ENCODE measurements at places on chromosomes 3 and 15.

DNA sequence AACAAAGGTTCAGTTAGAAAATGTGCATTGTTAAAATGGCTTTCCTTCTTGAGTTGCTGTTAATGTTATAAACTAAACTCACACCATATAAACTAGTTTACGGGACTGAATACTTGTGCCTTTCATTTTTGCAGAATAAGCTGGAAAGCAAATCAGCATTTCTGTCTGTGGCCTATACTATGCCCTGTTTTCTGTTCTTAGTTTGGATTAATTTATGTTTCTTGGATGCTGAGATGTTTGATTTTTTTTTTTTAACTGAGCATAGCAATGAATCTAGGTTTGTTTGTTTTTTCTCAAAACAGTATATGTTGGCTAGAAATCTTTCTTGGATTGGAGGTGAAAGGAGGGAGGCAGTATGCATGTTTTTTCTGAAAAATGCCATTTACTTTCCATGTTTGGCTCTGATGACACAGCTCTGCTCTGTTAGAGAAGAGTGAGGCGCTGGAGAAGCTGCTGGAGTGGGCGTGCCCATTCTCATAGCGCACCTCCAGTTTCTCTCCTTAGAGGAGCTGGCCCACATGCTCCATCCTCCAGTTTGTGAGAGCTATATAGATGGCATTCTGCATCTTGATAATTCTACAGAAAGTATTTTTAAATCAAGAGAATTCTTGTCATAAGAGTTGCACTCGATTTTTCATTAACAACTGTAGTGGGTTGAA lies 423.6 kb upstream of the TPM1 start:
- DNase-seq, result no peak

DNA sequence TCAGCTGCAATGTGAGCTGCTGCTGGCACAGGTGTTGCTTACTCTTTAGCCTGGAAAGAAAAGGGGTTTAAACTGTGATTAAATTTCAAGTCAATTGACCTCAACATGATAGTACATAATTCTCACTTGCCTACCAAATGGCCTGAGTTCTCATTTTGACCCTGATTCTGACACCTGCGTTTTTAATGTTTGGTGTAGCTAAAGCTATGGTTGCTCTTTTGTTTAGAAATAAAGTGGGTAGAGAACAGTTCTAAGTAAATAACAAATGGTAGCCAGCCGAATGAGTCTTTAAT lies 100.8 kb upstream of the SOX2 start:
- no peak for DNase-seq

DNA sequence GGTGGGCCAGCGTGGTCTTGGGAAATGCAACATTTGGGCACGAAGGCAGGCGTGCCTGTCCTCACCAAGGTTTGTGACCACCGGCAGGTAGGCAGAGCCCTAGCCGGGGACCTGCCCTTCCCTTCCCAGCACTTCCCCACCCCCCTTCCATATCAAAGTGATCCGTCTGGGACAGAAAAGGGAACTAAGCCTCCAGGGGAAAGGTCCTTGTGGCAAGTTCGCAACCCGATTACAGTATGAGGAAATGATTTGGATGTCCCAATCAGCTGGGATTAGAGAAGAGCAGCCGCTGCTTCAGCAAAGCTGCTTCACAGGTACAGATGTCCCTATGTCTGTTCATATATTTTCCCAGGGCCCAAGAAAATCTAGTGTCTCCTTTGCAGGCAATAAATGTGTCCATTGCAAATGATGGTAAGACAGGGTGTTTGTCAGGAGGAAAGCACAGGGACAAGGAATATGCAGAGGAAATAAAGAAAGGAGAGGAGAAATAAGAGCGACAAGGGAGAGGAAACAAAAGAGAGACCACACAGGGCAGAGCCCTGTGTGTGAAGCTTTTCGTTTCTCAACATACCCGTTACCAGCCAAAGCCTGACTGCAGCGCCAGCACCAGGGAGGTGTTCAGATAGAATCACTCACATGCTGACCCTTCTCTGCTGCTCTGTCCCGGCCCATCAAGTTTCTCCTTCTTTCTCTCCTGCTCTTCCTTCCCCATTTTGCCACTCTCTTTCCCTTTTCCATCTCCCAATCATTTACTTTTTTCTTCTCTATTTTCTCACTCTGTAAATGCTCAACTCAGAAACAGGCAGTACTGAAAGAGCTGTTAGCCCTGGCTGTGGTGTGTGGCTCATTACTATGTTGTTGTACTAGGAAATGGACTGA lies 17.4 kb upstream of the SECISBP2L start:
- DNase-seq, result no peak

- DNase-seq, result no peak
These were observed 109.8 kb upstream of the TSPAN3 start for GRCh38 chr15:77180757-77181156.

- DNase-seq, result no peak
These were observed 155.7 kb downstream of the GAP43 start for GRCh38 chr3:115779011-115779410.

- DNase-seq, result no peak
These were observed 572.3 kb downstream of the MAGI1 start for GRCh38 chr3:65466300-65466988.

DNA sequence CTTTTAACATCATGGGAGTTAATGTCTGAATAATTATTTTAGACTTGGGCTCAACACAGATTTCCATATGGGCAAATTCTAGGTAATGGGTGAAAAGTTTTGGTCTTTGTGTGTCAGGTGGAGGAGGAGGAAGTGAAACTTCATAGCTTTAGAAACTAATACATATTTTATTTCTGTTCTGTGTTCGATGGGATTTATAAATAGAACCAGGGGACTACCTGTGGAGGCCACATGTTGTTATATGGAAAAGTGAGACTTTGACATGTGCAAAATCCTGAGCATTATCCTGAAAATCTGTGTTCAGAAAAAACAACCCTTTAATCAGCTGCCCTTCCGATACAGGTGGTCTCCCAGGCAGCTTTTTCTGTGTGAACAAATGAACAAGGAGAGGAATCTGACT lies 209.5 kb downstream of the SOX2 start:
- DNase-seq, result no peak

DNA sequence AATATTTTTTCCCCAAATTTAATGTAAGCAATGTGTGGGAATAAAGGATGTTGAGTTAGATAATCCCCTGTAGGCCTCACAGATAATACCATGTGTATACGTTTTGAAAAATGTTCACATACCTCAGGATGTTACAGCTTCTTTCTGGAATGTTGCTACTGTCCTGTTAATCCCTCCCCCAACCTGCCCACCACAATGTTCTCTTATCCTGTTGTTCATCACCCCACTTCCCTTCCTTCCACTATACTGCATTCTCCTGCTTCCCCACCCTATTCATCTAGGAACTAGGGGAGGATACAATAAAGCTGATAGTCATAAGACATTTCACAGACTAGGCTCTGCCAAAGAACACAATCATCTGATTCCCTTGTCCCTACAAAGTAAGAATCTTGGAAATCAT lies 92.1 kb downstream of the IGF2BP2 start:
- DNase-seq, result no peak

DNA sequence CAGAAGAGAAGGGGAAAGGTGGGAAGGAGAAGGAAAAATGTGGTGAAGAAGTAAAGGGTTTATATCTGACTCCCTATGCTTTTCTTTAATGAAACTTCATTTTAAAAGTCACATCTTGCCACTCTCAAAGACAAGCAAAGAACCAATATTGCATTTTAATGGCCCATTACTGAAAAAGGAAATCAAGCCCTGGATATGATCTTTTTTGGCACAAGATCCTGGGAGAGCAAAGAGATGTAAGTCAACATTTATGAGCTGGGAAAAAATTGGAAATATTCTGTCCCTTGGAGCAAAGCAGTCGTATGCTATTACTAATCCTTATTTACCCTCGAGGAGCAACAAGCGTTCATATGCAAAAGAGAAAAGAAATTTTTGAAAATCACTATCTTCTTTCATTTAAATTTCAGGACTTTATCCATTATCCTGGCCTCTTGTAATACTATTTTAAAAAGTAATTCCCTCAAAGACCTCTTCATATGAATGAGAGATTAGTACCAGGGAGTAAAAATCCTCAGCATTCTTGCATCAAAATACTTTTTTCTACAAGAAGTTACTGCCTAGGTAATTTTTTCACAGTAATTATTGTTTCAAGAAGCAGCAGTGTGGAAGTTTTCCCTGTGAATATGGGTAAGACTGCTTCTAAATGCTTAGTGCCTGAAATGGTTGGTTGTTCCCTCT lies 435.3 kb upstream of the PDZRN3 start:
- DNase-seq, result no peak

- DNase-seq, result no peak
These were observed 1037.5 kb downstream of the TBL1XR1 start for GRCh38 chr3:176159796-176160195.

DNA sequence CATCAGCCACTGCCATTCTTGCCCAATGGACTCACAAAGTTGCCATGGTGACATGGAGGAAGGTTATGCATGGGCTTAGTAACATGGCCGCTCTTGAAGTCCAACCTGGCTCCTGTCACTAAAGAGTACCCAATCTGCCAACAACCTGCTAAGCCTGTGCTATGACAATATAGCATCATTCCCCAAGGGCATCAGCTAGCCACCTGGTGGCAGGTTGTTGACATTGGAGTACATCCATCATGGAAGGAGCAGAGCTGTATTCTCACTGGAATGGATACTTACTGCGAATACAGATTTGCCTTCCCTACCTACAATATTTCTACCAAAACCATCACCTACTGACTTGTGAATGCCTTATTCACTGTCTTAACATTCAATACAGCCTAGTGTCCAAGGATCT lies 138.9 kb upstream of the RORA start:
- no peak for DNase-seq
